ENCODE measurements at places on chromosomes 2 and 18.

- no peak for DNase-seq
Observed at GRCh38 chr18:5948781-5949180, 53.5 kb upstream of the TMEM200C start.

GRCh38 chr2:234003972-234004617, 46.4 kb upstream of the SPP2 start:
- DNase-seq: no peak

DNA sequence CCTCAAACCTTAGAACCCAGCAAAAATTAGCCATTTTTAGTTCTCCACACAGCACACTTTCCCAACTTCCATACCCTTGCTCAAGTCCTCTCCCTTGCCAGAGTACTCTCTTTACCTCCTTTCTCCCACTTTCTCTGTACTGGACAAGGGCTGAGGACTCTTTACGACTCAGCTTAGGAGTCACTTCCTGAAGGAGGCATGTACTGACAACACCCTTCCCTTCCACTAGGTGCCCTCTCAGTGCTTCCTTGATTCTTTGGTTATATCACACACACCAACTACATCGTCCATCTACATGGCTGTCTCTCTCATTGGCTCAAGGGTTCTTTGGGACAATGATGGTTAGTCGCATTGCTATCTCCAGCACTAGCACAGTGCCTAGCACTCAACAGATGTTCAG, 5.2 kb upstream of the C18orf63 start:
- no peak for DNase-seq

DNA sequence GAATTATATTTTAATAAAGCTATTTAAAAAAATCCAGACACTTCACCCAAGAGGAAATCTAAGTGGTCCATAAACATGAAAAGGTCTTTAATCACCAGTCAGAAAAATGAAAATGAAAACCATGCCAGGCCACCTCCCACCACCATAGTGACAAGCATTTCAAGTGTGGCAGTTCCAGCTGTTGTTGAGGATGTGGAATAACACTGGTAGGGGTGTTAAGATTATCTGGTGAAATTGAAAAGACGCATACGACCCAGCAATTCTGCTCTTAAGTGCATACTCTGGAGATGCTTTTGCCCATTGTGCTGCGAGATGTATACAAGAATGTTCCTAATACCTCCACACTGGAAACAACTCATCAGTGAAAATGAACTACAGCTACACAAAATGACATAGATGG, 82.2 kb downstream of the MSH2 start:
- no peak for DNase-seq

DNA sequence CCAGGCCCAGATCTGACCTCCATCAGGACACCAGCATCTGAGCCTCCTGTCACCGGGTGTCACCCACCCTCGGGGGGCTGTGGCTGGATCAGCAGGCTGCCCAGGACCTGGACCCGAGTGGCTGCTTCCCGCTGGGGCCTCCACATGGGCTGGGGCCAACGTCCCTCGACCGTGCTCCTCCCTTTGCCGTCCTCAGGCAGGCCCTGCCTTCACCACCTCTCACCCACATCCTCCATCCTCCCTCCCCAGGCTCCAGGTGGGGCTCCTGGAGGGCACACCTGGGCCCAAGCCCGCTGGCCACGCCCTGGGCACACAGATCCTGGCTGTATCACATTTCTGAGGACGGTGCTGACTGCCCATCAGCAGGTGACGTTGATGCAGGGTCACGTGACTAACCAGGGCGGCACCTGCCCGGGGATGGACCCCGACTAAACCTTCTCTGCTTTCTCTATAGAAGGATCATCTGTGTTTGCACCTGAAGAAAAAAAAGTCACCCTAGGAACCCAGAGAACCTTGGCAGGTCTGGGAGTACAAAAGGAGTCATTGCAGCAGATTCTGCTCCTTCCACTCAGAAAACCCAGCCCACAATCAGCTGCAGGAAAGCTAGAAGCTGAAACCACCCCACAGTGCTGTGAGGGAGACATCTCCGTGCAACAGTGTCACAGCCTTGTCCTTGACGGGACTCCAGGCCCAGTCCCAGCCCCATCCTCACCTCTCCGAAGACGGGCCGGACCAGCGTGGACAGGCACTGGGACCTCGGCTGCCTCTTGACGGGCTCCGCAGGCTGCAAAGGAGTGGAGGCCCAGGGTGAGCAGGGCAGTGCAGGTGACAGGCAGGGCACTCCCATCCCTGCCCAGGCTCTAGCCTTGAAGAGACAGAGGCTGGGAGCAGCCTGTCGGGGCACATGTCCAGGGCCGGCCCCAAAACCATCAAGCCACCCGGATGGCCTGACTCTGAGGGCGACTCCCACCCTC, 11.2 kb downstream of the STK25 start:
- no peak for DNase-seq

GRCh38 chr18:74454279-74454751, 2.8 kb downstream of the DIPK1C start:
- DNase-seq: peak; percentile 89

- DNase-seq: no peak
Observed at GRCh38 chr2:158178646-158179045, 77.0 kb downstream of the UPP2 start.

GRCh38 chr2:84830095-84830494, 50.8 kb downstream of the TRABD2A start:
- peak; percentile 6 for DNase-seq

DNA sequence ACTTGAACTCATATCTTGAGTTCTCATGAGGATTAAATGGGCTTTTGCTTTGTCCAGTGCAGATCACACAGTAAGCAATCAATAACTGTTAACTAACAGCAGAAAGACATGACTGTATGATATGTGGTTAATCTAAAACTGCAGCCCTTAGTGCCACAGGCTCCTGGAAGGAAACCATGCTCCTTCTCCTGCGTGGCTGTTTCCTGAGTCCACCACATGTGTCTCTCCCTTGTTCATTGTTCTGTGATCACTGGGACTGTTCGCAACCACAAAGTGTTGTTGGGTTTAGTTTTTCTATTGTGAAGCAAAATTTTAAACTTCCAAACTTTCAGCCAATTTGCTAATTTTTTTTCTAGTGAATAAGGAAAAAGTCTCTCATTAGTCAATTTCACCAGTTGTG, 130.9 kb upstream of the PTPRM start:
- no peak for DNase-seq

DNA sequence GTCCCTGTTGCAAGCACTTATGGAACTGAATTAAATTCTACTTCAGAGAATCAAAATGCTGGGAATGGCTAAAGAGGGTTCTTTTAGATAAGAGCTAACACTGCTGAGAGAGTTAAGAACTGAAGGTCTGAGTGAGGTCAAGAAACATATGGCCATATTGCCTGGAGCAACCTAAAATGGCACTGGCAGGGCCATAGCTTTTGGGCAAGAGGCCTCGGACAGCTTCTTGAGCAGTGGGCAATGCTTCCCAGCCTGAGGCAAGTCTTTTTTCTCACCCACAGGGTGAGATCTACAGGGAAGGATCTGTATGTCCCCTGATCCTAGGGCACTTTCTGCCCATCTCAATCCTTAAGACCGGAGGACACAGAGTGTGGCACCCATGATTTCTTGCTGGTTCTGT, 244.6 kb upstream of the NT5C1B start:
- DNase-seq: no peak

GRCh38 chr18:44857744-44858491, 177.2 kb downstream of the SETBP1 start:
- no peak for DNase-seq

DNA sequence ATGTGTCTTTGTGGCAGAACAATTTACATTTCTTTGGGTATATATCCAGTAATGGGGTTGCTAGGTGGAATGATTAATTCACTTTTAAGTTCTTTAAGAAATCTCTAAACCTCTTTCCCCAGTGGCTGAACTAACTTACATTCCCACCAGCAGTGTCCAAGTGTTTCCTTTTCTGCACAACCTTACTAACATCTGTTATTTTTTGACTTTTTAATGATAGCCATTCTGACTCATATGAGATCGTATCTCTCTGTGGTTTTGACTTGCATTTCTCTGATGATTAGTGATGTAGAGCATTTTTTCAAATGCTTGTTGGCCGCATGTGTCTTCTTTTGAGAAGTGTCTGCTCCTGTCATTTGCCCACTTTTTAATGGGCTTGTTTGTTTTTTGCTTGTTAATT, 43.1 kb upstream of the PTH2R start:
- no peak for DNase-seq

DNA sequence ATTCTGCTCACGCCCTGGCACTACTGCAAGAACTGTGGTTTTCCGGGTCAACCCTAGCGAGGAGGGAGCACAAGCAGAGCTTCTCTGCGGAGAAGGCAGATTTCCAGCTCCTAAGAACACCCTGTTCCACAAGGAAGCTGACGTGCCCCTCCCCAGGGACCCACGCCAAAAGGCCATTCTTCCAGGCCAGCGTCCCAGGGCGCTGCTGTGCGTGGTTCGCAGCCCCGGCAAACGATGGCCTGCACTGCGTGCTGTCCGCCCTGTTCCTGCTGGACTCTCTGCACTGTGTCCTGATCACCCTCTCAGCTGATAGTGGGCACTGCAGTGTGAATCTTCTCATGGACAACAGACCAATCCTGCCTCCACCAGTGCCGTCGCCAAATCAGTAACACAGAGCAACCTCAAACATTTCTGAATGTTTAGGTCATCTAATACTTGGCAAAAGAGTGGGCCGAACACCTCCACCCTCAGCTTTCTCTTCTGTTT, 49.1 kb downstream of the ADI1 start:
- peak; percentile 51 for DNase-seq
